ENCODE measurements at places on chromosomes 5 and 9.
A peak's percentile ranks its signal among the peaks of the same experiment; 100 is the strongest.

- peak; percentile 59 for DNase-seq
These were observed 12.9 kb downstream of the CXCL14 start for GRCh38 chr5:135565725-135566421.

- no peak for DNase-seq
These were observed 55.2 kb upstream of the AFAP1L1 start for GRCh38 chr5:149216496-149216895.

- no peak for DNase-seq
These were observed 146.7 kb upstream of the COL5A1 start for GRCh38 chr9:134494905-134495304.

- DNase-seq, result no peak
These were observed 640.7 kb upstream of the ST8SIA4 start for GRCh38 chr5:101543780-101544179.

GRCh38 chr9:95007226-95007869 is 280.8 kb downstream of the AOPEP start:
- DNase-seq, result no peak

GRCh38 chr9:70801181-70801829 is 320.1 kb downstream of the TRPM3 start:
- DNase-seq, result no peak

GRCh38 chr5:109713453-109713852 is 23.7 kb downstream of the MAN2A1 start:
- DNase-seq, result no peak

DNA sequence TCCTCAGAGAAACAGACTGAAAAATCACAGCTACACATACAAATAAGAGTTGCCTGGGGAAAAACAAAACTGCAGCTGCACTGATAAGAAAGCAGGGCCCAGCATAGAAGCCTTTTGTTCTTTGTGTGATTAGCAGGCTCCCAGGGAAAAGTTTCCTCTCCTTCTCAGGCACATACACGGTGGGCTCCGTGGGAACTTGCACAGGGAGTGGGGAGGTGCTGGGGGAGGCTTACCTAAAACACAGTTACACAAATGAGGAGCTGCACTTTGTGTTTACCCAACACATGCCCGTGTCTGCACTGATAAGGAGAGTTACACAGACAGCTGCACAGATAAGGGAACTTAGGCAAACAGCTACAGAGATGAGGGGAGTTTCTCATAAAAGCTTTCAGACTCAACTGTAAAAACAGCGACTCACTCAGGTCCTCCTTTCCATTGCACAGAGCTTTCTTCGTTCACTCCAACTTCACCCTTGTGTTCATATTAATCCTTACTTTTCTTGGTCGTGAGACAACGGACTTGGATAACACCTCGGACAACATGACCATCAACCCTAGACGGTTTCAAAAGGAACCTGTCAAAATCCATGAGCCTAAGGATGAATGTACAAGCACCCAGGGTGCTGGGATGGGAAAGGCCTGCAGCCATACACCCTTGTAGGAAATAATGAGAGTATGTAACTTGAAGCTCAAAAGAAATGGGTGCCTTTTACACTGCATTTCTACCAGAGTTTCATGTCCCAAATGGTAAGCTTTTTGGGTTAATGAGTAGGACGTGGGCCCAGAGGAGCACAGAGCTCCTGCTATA is 50.8 kb downstream of the SERINC5 start:
- DNase-seq, result no peak

- DNase-seq, result no peak
These were observed 72.1 kb downstream of the PGM5 start for GRCh38 chr9:68428481-68428880.

DNA sequence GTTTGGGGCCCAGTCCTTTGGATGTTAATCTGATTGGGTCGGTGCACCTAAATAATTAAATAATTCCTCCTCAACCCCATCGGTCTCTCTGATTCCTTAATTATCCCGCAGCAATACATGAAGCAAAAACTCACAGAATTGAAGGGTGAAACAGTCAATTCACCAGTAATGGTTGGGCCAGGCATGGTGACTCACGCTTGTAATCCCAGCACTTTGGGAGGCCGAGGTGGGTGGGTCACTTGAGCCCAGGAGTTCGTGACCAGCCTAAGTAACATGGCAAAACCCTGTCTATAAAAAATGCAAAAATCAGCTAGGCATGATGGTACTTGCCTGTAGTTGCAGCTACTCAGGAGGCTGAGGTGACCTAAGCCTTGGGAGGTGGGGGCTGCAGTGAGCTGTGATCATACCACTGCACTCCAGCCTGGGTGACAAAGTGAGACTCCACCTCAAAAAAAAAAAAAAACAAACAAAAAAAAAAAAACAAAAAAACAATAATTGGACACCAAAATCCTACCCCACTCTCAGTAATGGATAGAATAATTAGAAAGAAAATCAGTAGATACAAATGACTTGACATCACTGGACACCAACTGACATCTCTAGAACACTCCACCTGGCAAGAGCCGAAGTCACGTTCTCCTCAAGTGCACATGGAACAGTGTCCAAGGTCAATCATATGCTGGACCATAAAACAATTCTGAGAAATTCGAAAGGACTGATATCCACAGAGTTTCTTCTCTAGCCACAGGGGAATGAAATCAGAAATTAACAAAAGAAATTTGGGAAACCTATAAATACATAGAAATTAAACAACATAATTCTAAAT is 5.3 kb downstream of the ABO start:
- DNase-seq, result no peak

DNA sequence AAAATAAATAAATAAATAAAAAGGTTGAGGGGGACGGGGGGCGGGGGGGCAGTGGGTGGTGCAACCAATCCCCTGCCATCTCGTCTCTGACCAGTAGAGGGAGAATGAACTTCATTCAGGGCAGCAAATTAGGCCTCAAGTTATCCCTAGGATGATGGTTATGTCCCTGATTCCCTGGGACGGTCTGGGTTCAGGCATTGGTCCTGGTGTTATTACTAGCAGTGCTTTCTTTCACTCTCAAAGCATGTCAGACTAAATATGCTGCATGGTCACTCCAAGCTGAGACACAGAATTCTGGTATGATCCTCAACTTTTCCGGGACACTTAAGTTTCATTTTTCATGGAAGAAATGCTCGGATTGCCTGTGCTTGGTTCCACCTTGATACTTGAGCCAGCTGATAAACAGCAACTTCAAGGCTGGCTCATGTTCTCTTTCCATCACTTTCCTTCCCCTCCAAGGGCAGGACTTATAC is 59.4 kb downstream of the DAP start:
- no peak for DNase-seq

DNA sequence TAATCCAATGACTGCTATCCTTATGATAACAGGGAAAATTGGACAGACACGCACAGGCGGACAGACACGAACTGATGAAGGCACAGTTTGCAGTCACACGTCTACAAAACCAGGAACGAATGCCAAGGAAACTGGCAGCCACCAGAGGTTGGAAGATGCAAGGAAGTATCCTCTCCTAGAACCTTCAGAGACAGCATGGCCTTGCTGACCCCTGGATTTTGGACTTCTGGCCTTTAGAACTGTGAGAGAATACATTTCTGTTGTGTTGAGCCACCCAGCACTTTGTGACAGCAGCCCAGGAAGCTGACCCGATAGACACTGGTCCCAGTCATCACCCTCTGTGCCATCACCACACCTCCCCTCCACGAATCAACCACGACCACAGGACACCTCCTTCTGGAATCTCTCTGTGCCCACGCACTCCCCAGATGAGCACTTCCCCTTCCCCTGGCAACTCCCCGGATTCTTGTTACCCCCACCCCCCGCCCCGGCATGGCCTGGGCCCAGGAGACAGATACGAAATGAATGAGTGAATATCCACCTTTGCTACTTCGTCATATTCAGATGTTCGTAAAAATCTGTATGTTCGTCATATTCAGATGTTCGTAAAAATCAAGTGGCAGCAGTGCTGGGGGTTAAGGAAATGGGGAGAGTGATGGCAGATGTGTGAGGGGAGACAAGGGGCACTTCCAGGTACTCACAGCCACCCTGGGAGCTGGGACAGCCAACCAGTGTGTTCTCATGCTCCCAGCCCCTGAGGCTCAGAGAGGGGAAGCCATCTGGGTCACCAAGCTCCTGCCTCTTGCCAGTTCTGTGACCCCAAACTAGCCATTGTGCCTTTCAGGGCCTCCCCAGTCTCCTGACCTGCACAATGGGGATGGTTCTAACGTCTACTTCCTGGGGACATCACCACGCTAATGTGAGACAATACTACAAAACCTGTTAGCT is 18.5 kb downstream of the GBGT1 start:
- DNase-seq, result no peak

- DNase-seq, result no peak
These were observed 10.6 kb upstream of the CSNK1A1 start for GRCh38 chr5:149561848-149562247.

GRCh38 chr9:86721226-86721781 is 226.0 kb downstream of the GAS1 start:
- DNase-seq, result no peak

- no peak for DNase-seq
These were observed 25.1 kb downstream of the EHMT1 start for GRCh38 chr9:137643921-137644320.

DNA sequence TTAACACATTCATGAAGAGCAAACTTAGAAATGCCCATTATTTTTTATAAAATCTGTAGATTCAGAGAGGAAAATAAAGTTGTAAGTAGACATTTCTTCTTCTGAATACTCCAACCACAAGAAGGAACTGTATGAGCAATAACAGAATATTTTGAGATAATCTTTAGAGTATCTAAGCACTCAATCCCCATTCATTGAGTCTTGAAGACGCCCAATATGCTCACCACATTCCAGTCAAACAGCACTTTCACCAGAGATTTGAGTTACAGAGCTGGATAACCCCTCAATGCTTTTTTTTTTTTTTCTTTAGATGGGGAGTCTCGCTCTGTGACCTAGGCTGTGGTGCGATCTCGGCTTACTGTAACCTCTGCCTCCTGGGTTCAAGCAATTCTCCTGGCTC is 14.7 kb upstream of the RIC1 start:
- no peak for DNase-seq

- DNase-seq, result no peak
These were observed 757 bp downstream of the CDC26 start for GRCh38 chr9:113274474-113275156.

GRCh38 chr9:365436-365835 is 150.8 kb downstream of the DOCK8 start:
- DNase-seq, result no peak

- DNase-seq, result no peak
These were observed 393.9 kb downstream of the TUSC1 start for GRCh38 chr9:25284365-25284764.

- DNase-seq, result no peak
These were observed 30.5 kb upstream of the EEIG1 start for GRCh38 chr9:128011071-128011817.

DNA sequence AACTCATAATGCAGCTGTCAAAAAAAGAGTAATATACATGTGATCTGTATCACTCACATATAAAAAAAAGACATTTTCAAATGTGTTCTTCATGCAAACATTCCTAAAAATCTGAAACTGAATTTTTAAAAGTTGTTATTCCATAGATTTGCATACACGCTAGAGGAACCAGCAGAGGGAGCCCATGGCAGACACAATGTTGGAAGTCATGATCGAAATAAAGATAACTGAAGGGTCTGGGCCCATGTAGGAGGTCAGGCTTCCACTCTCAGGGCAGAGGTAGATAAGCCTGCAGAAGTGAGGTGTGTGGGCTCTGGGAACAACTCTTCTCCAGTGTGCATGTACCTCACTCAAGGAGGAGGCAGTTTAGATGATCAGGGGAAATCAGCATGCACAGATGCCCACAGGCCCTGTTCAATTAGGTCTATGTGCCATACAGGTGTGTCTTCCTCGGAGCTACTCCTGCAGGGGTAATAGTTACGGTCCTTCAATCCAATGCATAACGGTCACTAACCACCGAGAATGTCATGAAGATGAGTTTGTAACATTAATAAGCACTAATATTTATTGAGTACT is 208.6 kb downstream of the EPB41L4A start:
- no peak for DNase-seq

GRCh38 chr9:84554069-84554664 is 115.4 kb upstream of the NTRK2 start:
- no peak for DNase-seq

- no peak for DNase-seq
These were observed 27.0 kb upstream of the SLC6A3 start for GRCh38 chr5:1471997-1472963.

- DNase-seq, result no peak
These were observed 28.2 kb downstream of the SH3PXD2B start for GRCh38 chr5:172426086-172426485.

DNA sequence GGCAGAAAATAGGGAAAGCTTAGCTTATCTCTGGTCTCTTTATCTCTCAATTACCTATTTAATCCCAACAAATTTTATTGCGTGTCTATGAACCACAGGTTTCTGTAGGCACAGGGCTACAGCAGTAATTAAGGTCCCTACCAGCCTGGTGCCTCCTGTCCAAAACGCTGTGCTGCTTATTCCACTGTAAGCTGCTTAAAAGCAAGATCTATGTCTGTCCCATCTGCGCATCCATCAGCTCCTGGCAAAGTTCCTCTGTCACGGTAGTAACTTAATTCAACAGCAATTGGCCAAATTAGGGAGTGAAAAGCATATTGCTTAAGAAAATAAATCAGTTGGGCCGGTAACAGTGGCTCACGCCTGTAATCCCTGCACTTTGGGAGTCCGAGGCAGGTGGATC is 235.8 kb upstream of the VLDLR start:
- DNase-seq, result no peak

DNA sequence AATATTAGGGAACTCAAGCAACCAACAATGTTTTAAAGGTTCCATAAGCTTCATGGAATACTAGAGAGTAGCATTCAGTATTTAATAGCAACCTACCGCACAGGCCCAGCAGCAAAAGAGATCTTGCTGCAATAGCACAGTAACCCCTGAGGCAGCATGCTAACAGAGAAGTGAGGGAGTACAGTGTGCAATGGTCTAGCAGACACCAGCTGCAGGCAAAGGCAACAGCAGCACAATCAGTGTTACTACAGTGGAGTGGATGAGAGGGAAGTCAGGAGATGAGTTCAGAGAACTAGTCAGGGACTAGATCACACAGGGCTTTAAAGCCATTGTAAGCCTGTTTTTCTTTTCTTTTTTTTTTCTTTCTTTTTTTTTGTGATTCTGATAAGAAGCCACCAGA is 2.8 kb downstream of the TICAM2 start:
- no peak for DNase-seq

GRCh38 chr5:139155333-139155732 is 42.8 kb downstream of the SIL1 start:
- DNase-seq, result no peak

- DNase-seq, result no peak
These were observed 26.4 kb upstream of the TMOD1 start for GRCh38 chr9:97475059-97475458.

DNA sequence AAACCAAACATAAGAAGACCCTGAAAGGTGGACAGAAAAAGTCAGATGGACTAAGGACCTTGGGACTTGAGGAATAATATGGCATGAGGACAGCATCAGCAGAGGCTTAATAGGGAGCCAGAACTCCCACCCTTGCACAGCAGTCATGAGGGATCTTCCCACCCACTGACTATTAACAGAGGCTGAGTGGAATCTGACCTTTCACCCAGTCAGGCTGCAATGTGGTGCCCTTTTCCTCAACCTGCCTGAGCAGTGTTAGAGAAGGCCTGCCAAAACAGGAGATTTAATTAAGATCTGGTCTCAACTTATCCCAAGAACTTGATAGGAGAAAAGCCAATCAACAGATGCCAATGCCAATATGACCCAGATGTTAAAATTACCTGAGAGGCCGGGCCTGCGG is 481.9 kb downstream of the KDM4C start:
- DNase-seq, result no peak

- DNase-seq, result no peak
These were observed 64.6 kb downstream of the ELOVL7 start for GRCh38 chr5:60779466-60779865.

- no peak for DNase-seq
These were observed 60.1 kb downstream of the GADD45G start for GRCh38 chr9:89664896-89665329.

All from activated CD4-positive, alpha-beta T cell treated with anti-CD3 and anti-CD28 coated beads, Interleukin-2, amount 50 U/mL, for 4 hours (primary cell).